Heart right ventricle (tissue), 16 donors: ENCODE measurements at places on chromosomes 7 and 10.

GRCh38 chr10:13528123-13528874 is 515 bp downstream of the BEND7 start:
- peak; percentile 23 for DNase-seq

- no peak for DNase-seq
These were observed 48.6 kb upstream of the NANOS1 start for GRCh38 chr10:118980870-118981269.

- no peak for DNase-seq
These were observed at the start of gene C10orf95 for GRCh38 chr10:102451105-102451969. Gene C10orf95 (minus strand): TSS chr10:102451543. CDS start chr10:102451093, 450 bp downstream.

DNA sequence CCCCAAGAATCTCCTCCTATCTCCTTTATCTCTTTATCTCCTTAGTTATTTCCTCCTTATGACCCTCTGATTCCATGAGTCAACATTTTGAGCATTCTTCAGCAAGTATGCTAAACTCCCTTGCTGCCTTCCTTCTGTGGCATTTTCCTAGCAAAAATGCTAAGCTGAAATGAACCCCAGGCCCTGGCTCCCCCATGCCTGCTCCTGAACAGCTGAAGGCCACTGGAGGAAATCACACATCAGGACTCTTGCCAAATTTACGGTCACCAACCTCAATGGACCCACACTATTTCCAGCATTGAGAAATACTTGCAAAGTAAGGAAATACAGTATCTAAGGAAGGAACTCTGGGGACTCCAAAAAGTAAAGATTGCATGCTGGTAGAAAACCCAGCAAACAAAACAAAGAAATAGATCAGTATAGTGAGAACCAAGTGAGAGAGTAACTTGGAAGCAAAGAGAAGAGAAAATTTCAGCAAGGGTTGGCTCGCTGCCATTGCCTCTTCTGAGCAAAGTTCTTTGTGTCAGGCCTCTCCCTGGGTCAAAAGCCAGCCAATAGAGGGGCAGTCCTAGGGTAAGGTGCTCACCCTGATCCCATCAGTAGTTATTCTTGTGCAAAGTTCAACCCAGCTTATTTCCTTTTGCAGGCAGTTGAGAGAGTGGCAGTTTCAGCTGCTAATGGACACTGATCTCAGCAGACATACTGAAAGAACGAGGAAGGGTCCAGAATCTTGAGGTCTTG is 5.1 kb upstream of the PLEKHS1 start:
- no peak for DNase-seq

GRCh38 chr10:75525646-75526045 is 94.2 kb downstream of the LRMDA start:
- DNase-seq = no peak

GRCh38 chr10:95266674-95267095 is 24.1 kb downstream of the PDLIM1 start:
- no peak for DNase-seq

GRCh38 chr7:120582916-120583315 is 275.0 kb downstream of the TSPAN12 start:
- no peak for DNase-seq

DNA sequence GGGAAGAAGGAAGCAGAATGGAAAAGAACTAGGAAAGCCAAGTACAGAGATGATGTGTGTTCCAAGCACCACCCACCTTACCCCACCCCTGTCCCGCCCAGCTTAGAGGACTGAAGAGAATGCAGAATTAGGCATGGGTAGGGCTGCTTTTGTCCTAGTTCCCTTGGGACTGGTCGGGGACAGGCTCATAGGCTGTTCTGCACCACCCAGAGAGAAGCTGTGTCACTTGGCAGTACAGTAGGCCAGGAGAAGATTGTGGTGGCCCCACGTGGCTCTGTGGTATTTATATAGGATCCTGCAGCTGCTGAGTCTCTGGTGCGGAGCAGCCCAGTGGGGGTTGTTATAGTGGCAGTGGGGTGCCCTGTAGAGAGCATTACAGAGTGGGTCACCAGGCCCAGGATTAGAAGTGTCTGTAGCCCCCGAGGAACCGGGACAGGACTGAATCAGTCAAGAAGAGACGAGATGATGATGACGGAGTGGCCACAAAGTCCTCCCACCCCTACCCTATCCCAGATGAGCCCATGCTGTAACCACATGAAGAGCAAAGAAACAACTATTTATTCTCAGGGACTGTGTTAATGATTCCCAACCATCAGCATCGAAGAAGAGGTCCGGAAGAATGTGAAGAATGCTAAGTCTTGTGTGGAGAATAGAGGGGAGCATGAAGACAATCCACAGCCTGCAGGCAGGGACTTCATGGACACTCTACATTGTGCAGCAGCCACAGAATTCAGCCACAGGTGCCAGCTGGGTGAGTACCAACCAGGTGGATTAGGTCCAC is 88.9 kb downstream of the C1GALT1 start:
- DNase-seq = no peak

- no peak for DNase-seq
These were observed 3.7 kb downstream of the METTL27 start for GRCh38 chr7:73838642-73839041.

- no peak for DNase-seq
These were observed 251.1 kb downstream of the IPMK start for GRCh38 chr10:58016614-58017013.

DNA sequence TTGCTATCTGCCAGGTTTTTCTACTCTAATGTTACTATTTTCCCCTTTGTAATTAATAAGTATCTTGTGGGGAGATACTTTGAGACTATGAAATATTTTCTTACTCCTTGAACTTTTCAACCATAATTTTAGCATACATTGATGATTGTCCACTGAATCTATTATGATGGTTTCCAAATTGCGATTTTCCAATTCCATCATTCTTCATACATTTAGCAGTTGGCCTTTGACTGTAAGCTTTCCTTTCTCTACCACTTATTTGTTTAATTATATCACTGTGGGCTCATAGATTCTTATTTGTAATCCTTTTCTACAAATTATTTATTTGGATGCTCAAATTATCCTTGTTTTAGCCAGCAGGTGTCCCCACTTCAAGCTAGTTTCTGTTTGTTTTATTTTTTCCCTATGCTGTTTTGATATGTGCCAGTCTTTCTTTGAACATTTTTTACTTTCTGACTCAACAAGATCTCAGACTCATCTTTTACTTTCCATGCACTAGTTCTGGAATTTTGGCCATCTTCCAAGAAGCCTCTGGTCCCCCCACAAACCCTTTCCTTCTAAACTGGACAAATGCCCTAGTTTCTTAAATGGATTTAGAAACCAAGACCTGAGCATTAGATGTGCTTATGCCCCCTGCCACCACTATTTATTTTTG is 11.4 kb upstream of the MRPS16 start:
- DNase-seq = no peak

DNA sequence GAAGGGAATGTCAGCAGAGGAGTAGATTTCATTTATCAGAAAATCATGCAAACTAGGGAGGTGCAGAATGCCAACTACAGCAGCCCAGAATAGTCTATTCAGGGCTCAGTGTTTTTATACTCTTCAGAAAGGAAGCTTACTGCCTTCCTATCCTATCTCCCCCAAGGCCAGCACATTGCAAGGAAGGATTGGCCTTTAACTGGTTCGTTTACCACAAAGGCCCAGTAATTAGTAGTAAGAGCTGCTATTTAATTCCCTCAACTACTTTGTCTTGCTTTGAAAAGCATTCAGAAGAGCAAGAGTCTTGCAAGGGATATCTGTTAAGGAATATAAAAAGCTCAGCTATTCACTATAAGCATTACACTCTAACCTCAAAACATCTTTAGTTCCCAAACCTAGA is 86.4 kb upstream of the RNF148 start:
- no peak for DNase-seq

DNA sequence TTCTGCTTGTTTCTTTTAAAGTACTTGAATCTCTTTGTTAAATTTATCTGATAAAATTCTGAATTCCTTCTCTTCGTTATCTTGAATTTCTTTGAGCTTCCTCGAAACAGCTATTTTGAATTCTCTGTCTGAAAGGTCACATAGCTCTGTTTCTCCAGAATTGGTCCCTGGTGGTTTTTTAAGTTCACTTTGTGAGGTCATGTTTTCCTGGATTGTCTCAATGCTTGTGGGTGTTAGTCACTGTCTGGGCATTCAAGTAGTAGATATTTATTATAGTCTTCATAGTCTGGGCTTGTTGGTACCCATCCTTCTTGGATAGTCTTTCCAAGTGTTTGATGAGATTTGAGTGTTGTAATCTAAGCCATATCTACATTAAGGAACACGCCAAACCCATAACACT is 1060.6 kb downstream of the LRMDA start:
- DNase-seq = no peak

- DNase-seq = no peak
These were observed 60.1 kb downstream of the TPK1 start for GRCh38 chr7:144775749-144776148.

DNA sequence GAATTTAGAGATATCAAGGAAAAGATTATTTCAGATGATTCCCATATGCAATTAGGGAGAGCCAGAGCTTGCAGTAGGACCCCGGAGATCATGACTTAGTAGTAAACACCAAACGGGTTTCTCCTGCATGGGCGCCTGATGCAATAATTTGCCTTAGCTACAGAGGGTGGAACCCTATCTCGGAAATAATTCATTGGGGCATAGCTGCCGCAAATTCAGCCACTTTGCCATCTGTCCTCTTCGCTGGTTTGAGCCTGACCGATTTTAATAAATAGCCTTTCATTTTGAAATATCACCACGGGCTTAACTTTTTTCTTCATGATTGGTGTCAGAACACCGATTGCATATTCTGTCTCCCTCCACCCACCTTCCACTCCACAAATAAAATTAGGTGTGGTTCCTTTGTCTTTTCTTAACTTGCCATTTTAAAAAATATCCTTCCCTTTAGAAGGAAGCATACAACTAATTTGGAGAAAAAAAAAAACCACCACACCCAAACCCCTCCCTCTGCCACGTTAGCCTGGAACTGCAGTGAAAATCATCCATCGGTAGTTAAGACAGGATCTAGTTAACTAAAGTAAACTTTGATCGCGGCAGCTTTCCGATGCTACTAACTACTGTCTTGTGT is 1.4 kb downstream of the GARS1 start:
- no peak for DNase-seq

DNA sequence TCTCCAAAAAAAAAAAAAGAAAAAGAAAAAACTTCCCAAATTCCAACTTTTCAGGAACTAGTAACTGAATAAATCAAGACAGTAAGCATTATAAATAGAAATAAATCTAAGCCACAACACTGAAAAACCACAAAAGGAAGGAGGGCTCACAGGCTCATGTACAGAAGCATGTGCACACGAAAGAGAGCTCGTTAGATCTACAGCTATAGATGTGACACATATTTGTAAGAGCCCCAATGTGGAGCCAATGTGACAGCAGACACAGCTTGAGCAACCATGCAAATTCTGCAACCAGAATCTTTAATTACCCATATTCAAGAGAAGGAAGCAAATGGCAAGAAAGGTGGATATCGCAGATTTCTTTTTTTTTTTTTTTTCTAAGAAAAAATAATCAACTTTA is 94.7 kb downstream of the SORBS1 start:
- DNase-seq = no peak
